Skeletal muscle cell (primary cell): ENCODE measurements at places on chromosomes 2 and 18.

- no peak for DNase-seq
Observed at GRCh38 chr2:140288726-140289125, 1508.5 kb upstream of the NXPH2 start.

GRCh38 chr2:159476329-159476728, 140.0 kb downstream of the BAZ2B start:
- DNase-seq, result no peak

DNA sequence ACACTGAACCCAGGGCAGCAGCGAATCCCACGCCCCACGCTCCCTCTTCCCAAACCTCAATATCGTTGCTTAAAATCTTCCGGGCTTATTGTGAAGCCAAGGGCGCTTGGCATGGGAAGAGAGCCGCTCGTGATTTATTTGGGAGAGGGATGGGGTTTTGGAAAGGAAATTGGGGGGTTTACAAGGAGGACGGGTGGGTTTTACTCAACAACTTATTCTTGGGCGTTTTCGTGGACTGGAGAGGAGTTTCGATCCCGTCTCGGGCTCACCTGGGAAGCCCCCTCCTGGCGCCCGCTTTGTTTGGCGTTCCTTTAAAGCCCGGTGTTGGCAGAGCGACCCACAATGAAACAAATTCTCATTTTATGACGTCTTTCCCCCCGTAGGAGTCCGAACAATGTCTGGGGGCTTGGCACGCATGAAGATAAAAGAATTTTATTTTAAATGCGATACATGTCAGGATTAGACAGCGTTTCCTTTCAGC, 135.3 kb downstream of the INSIG2 start:
- no peak for DNase-seq

DNA sequence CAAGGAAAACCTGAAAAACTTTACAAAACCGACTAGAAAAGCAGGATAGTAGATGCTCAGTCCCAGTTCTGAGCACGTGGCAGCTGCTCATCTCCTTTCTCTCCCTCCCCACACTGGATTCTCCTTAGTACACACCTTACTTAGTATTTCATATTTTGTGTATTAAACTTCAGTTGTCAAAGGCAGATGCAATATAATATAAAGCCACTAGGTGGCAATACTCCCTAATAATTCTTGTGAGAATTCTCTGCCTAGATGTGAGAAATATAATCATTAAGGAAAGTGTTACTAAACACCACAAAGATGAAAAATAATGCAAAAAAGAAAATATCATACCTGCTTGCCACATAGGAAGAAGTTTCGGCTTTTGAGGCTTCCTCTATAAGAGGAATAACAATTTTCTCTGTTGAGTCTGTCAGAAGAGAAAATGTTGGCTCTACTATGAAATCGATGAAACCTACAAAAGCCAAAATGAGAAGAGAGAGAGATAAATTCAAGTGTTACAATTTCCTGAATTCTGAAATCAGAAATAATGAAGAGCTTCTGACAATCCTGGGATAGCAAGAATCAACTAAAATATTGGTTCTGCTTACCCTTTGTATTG, 200.6 kb downstream of the PPP1R1C start:
- DNase-seq, result no peak

- no peak for DNase-seq
Observed at GRCh38 chr18:45487581-45487980, 127.7 kb upstream of the SLC14A2 start.

DNA sequence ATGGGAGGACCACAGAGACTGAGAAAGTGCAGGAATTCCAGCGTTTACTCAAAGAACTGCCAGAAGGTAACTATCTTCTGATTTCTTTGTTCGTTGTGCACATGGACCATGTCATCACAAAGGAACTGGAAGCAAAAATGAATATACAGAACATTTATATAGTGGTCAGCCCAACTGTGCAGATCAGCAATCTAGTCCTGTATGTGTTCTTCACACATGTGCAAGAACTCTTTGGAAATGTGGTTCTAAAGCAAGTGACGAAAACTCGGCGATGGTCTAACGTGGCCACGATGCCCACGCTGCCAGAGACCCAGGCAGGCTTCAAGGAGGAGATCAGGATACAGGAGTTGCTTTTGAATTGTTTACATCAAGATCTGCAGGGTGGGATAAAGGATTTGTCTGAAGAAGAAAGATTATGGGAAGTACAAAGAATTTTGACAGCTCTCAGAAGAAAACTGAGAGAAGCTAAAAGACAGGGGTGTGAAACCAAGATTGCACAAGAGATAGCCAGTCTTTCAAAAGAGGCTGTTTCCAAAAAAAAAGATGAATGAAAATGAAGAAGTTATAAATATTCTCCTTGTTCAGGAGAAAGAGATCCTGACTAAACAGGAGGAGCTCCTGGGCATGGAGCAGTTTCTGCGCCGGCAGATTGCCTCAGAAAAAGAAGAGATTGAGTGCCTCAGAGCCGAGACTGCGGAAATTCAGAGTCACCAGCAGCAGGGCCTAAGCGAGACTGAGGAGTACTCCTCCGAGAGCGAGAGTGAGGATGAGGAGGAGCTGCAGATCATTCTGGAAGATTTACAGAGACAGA, 8.3 kb upstream of the CHST10 start:
- DNase-seq, result no peak

GRCh38 chr2:6446938-6447608, 418.6 kb downstream of the CMPK2 start:
- DNase-seq, result no peak

DNA sequence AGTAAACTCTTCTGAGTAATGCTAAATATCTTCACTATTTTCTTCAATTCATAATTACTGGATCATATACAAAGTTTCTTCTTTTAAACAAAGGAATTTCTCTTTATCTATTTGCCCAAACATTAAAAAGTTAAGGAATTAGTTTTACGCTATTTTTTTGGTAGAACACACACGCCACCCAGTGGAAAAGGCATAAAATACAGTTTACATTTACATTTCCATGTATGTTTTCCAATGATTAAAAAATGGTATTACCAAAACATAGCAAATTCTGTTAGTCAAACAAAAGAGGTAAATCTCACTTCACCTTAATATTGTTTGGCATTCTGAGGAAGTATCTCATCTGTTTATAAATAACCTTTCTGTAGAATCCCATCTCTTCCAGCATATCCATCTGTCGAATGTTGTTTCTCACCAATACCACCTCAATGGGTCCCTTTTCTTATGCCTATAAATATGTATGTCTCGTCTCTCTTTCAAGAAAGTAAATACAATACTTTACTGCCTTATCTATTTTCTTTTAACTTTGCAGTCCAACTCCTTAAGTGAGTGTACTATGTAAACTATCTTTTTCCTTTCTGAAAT, 7.2 kb downstream of the BOLL start:
- DNase-seq, result no peak
